MCF 10A (cell line): ENCODE measurements at places on chromosomes 2 and 18. TPM values are rescaled to one million over a fixed set of nuclear protein-coding genes. Genes with fewer than 3 reads are reported as not detected.

Gene TDRD15
- total RNA-seq: not detected in 2 replicates

GRCh38 chr18:8741532-8741931 is 36.2 kb downstream of the MTCL1 start:
- no peak for DNase-seq

DNA sequence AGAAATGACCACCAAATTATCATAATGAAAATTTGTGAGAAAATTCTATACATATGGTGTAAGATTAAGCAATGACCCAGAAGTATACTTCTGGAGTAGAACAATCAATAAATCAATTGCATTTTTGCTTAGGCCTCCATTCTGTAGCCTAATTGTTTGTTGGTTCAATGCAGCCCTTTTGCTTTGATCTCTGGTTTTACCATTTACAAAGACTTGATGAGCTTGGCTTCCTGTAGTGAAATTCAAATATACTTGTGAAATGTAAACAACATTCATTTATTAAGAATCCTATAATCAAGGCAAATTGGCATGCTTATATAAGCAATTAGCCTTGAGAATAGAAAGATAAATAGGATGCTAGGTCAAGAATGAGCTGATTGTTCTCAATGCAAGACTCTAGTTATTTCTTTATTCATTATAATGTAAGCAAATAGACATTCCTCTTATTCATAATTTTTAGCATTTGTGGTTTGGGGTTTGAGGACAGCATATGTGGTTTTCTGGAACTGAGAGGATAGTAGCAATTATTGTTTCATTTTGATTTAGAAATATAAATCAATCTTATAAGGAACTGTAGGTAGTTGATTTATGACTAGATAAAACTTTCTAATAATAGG is 9.7 kb downstream of the FMNL2 start:
- no peak for DNase-seq

DNA sequence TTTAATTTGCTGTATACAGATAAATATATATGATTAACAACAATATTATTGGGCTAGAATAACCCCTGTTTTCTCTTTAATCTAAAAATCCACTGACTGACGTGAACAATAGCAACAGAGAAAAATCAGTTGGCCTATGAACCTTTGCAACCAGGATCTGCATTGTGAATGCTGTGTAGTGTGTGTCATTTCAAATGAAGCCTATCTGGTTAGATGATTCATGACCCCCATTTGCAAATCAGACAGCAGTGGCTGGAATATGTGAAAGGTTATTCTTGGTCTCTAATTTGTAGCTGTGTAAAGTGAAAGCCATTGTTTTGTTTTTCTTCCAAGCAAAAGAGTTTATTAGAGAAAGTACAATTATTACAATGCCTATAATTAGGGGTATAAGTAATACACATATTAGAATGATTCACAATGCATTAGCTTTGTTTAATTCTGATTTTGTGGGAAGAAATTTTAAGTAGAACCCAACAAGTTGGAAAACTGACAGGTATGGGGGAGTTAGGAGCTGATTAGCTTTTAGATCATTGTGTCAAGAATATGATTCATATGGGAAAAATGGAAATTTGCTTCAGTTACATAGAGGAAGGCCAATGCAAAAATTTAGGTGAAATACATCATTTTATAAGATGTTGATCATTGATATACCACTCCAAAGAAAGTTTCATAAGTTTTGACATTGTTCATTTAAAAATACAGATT is 1362.2 kb upstream of the TMEFF2 start:
- DNase-seq: peak; percentile 9

Gene CERKL
- 0.23 TPM in 1 of 2 replicates, not detected in the other for total RNA-seq

Gene MYO3B
- total RNA-seq: not detected in 2 replicates

Gene EMILIN2
- total RNA-seq: not detected in 2 replicates

- DNase-seq: no peak
These were observed 30.3 kb downstream of the PROKR1 start for GRCh38 chr2:68673631-68674030.

Gene COLEC11
- total RNA-seq: not detected in 2 replicates

DNA sequence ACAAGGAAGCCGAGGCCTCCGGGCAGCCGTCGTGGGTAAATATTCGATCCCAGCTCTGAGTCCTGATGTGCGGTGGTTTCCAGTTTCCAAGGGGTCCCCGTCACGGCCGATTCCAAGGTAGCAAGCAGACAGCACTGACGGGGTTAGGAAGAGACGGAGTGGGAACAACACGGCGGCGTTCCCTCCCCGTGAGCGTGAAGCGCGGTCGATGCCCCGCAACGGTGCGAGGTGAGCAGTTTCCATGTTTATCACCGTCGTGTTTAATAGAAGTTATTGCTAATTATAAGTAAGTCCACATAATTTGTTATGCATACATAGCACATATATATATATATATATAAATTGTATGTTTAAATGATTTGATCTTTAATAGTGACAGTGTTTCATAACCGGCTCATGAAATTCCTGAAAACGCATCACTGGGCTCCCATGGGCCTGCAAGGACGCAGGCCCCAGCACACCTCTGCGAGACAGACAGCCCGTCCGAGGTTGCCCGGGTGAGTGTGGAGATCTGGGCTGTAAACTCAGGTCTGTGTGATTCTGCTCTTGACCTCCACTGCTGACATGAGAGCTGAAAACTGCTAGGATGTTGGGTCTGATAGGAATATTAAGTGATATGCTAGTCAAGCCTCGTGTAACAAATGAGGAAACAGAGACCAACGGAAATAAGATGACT is 243.5 kb upstream of the SALL3 start:
- no peak for DNase-seq

Gene EVX2
- total RNA-seq: not detected in 2 replicates

Gene GREB1
- total RNA-seq: 1.7 and 2.3 TPM in 2 replicates

DNA sequence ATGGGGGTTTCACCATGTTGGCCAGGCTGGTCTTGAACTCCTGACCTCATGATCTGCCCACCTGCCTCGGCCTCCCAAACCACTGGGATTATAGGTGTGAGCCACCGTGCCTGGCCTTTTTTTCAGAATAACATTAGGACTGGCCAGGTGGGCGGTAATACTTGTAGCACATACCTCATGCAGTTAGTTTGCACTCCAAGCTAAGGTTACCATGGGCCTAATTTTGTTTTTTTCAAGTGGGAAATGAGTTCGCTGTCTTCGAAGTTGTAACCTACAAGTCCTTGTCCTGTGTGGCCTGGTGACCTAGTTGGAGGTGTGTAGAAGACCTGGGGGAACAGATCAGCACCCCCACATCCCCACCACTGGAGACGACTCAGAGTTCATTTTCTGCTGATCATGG is 74.8 kb downstream of the LYPD1 start:
- DNase-seq: no peak

GRCh38 chr2:191150230-191150599 is 579 bp downstream of the STAT4 start:
- DNase-seq: no peak

DNA sequence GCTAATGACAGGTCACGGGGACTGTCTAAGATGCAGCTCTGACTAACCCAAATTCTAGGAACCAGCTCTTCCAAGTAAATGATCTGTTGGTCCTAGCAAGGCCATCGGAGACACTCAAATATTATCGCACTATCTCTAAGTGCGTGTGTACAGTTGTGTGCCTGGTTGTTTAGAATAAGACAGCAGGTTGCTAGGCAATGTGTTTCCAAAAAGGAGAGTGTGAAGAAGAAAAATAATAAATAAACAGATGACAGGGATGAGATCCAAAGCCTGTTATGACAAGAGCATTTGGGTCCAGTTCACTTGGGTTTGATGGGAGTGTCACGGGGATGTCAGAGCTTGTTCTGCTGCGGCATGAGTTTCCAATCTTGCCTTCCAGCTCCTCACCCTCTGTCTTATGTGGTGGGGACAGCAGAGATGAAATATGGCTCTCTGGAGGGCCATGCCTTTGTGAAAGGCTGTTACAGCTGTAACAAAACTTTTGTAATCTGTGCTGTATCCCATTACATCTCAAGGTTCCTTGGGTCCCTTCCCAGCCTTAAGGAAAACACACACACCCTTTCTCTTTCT is 127.5 kb upstream of the TNP1 start:
- DNase-seq: no peak

Gene TTN
- under 0.01 and 0.05 TPM in 2 replicates for total RNA-seq

DNA sequence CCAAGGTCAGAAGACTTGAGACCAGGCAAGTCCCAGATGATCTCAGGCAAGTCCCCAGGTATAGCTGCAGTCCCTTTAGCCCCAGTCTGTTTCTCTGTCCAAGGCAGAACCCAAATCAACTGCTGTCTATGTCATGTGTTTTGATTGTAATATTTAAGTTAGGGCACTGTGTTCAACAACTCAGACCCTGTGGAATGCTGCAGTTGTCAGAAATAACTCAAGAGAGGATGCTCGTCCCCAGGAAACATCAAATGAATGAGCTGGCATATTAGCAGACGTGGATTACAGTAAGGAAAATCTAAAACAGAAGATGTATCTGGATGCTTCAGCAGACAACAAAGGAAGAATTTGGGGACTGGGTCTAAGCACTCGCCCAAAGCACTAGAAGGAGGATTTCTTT is 70.1 kb downstream of the BCL11A start:
- DNase-seq: no peak

Gene FSIP2
- 0.12 and 0.20 TPM in 2 replicates for total RNA-seq

Gene ACADL
- not detected in 2 replicates for total RNA-seq

GRCh38 chr2:120385355-120386127 is 39.6 kb downstream of the INHBB start:
- no peak for DNase-seq

GRCh38 chr2:148515976-148516375 is 128.6 kb upstream of the EPC2 start:
- no peak for DNase-seq

GRCh38 chr2:191366199-191366598 is 121.0 kb downstream of the MYO1B start:
- DNase-seq: no peak

DNA sequence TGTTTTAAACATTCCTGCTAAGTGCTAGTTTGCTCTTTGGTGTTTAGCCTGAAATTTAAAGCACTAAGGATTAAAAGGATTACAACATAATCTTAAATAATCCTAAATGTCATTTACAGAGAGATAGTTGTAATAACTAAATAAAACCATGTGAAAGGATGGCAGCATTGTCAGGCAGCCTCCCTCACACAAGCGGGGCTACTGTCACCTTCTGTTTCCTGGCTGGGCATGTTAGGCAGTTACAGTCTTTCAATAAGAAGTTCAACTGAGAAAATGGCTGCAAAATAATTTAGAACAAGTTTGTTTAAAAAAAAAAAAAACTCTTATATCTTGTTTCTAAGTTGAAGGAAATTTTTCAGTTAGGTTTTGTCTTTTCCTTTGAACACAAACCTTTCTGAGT is 124.9 kb downstream of the ARHGAP15 start:
- DNase-seq: no peak

DNA sequence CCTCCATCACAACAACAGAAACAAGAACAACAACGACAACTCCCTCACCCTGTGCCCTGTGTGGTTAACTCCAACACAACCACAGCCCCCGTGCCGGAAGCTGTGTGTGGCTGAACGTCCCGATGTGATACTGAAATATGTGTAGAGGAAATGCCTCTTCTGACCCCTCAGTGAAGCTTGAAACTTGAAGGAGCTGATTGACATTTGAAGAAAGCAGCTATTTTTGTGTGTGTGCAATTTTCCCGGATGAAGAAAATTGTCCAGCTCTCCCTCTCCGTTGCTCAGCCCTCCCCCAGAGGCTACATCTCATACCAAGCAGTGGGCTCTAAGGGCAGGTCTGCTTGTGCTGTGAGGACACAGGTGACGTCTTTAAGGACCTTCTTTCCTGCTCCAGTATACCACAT is 173.8 kb downstream of the ICOS start:
- no peak for DNase-seq

DNA sequence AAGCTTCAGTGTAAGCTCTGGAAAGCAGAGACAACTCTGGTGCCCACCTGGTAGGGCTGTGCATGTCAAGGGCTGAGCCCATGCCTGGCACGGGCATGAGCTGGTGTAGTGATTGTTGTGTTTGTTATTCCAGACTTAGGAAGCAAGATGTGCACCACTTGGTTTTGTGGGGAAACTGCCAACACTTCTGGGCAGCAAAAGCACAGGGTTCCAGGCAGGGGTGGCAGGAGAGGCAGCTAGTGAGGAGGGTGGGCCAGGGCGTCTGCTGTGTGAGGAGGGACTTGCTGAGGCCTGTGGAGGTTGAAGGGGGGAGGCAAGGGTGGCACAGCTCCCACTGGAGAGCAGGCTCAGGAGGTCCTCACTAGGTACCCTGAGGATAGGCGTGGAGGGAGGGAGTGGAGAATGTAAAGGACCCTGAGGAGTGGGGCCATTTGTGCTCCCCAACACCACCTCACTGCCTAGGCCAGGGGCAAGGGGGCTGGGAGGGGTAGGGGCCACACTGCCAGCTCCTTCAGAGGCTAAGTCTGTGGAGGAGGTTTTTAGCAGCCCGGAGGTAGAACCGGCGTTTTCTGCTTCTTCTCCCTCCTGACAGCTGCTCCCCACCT is 104.0 kb upstream of the POU3F3 start:
- DNase-seq: no peak

Gene MSGN1
- not detected in 2 replicates for total RNA-seq

- peak; percentile 55 for DNase-seq
These were observed 18.1 kb downstream of the DTNB start for GRCh38 chr2:25655316-25655715.

DNA sequence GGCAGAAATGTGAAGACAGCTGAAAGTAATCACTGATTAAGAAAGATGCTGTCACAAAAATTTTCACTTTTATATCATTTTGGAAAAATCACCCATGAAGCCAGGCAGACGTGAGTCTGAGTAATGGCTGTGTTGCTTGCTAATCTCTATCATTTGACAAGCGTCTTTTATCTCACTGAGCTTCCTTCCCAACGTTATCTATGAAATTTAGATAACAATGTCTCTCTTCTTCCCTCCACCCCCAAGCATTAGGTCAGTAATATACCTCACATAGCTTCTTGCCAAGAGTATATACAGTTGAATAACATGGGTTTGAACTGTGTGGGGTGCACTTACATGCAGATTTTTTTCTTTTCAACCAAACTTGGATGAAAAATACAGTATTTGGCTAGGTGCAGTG is 388.6 kb upstream of the NRXN1 start:
- no peak for DNase-seq

GRCh38 chr18:58806826-58807714 is 57.6 kb upstream of the ZNF532 start:
- DNase-seq: no peak

Gene SMIM21
- not detected in 2 replicates for total RNA-seq

DNA sequence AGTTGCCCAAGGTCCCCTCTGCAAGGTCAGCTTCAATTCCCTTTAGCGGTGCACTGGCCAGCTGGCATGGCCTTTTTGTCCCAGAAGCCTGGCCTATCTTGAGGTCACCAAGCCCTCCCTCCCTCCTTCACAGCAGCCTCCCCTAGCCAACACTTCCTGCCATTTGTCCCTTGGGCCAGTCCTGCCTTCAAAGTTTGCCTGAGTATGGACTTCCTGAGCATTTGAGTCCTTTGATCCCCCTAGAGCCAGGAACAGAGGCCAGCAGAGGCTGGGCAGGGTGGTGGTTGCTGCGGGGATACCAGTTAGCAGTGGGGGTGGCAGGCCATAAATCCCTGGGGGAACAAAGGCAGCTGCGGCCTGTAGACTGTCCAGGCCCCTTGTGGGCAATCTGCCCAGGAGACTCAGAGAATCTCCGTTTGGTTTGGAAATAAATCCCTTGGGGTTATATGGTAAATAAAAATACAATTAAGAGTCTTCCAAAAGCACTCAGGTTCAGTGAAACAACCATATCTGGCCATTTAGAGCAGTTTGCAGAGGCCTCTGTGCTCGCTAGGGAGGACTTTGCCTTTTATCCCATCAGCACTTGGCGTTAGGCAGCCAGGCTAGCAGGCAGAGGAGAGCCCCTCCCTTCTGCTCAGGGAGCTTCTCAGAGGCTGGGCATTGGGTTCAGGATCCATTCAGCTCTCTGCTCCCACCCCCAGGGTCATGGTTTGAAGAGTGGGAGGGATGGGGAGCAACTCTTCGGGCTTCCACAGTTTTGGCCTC is 3.1 kb upstream of the HES6 start:
- no peak for DNase-seq

Gene C2orf66
- 0.61 and 0.98 TPM in 2 replicates for total RNA-seq

Gene ARHGEF33
- 0.07 and 0.76 TPM in 2 replicates for total RNA-seq
